ENCODE measurements at places on chromosomes 6 and 20. TPM values are rescaled to one million over a fixed set of nuclear protein-coding genes. Genes with fewer than 3 reads are reported as not detected.

GRCh38 chr6:99790679-99791078 lies 184.0 kb downstream of the PRDM13 start:
- DNase-seq = no peak
- no peaks in the 10 kb centered on the region for H3K4me1 ChIP-seq
- H3K4me3 ChIP-seq = no peak overlapping the region
- H3K36me3 ChIP-seq = no peaks in the 10 kb centered on the region
- H3K27me3 ChIP-seq = peaks cover 16% of the 10 kb centered on the region

GRCh38 chr20:19838468-19838867 lies 80.4 kb downstream of the RIN2 start:
- no peaks in the 10 kb centered on the region for H3K36me3 ChIP-seq
- DNase-seq = no peak
- no peak overlapping the region for H3K4me3 ChIP-seq
- H3K27ac ChIP-seq = no peak overlapping the region
- no peaks in the 10 kb centered on the region for H3K4me1 ChIP-seq
- H3K27me3 ChIP-seq = peaks cover 2% of the 10 kb centered on the region

Gene BPIFB4
- not detected for total RNA-seq

Gene ZNF831
- total RNA-seq = 9.2 TPM
